Stimulated activated CD4-positive, alpha-beta T cell treated with anti-CD3 and anti-CD28 coated beads, Interleukin-4, amount 100 ng/mL, for 4 hours (primary cell): ENCODE measurements at places on chromosomes 2 and 18.

- DNase-seq, result no peak
Measured at GRCh38 chr2:17628349-17629261, 88.1 kb downstream of the VSNL1 start.

- DNase-seq, result no peak
Measured at GRCh38 chr2:228522276-228522675, 340.8 kb upstream of the SPHKAP start.

GRCh38 chr18:48136827-48137373 lies 206.4 kb upstream of the SMAD2 start:
- no peak for DNase-seq

GRCh38 chr2:96541398-96542152 lies 5.0 kb downstream of the ARID5A start:
- no peak for DNase-seq

- no peak for DNase-seq
Measured at GRCh38 chr2:8615576-8616281, 66.1 kb upstream of the ID2 start.

DNA sequence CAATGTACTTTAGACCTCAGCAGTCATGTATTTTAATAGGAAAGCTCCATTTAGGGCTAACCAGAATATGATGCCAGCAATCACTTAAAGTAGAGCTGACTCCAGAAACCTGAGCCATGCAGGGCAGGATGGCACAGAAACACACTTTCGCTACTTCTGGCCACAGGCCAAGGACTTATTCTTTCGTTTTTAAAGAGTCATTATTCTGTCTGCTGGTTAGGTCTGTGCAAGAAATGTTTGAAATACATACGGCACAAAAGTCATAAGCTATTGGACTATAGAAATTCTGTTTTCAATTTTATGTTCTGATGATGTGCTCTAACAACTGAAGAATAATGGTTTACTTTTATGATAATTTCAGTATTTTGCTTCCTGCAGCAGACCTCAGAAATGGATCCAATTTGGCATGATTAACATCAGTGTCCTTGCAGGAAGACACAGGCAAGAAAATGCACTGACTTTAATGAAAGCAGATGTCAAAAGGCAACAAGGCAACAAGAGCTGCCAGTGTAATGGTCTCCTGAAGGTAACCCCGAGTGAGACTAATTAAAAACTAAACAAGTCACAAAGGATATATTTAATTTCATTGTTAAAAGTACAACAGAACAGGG lies 114.4 kb upstream of the CHRNA1 start:
- DNase-seq, result no peak

DNA sequence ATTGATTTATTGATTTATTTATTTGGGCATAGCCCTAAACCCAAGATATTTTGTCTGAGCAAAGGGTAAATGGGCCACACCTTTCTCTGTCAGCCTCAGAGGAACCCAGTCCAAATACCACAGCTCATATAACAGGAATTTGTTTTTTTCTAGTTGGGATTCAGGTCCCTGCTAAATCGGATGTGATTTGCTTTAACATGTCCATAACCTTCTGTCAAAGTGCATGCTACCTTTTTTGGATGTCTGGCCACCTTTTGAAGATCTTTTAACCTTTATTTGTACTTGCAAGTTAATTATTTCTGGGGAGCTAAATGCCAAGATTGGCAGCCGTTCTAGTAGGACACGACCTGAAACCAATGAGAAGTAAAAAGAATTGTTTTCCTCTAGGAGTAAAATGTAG lies 303.2 kb upstream of the UBE2E3 start:
- no peak for DNase-seq

DNA sequence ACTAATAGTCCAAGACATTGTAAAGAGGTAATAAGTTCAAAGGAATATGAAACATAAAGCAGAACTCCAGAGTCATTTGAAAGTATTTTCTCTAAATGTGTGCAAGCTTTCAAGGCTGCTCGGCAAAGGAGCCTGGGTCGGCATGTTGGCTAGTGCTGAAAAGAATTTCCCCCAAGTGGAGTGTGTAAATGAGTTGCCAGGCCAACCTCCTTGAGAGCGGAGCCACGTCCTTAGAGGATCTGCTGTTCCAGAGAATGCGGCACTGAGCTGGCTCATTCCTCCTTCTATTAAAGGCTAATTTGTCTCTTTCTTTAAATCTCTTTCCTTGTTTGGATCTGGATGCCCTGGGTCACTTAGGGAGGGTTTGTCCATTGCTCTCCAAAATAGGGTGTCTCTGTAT lies 127.5 kb downstream of the RDH14 start:
- DNase-seq, result no peak

DNA sequence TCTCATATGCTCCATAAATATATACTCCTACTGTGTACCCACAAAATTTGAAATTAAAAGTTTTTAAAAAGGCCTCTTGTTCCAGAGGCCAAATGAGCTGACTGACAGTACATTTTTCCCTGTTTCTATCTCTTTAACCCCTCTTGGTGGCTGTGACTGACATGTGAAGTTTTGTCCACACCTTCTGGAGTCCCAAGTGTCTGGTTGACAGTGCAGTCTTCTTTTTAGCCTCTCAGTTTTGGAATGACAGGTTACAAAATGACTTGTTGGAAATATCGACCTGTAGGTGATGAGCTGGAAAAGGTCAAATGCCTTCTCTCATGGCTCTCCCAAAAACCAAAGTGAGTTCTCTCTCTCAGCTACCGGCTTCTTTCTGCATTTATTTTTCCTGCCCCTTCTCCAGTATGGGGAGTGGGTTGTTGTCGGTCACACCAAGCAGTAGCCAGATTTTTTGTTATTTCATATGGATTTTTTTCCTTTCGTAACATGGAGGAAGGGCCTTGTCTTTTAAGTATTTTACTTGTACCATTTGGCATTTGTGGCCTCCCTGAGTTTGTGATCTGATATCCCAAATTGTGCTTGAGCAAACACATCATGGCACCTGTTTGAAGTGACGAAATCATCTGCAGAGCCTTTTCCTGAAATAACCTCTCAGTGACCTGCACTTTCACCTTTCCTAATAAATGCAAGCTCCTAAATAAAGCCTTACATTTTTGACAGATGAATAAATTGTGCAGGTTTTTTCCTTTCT lies 143.9 kb downstream of the ESCO1 start:
- DNase-seq, result no peak

DNA sequence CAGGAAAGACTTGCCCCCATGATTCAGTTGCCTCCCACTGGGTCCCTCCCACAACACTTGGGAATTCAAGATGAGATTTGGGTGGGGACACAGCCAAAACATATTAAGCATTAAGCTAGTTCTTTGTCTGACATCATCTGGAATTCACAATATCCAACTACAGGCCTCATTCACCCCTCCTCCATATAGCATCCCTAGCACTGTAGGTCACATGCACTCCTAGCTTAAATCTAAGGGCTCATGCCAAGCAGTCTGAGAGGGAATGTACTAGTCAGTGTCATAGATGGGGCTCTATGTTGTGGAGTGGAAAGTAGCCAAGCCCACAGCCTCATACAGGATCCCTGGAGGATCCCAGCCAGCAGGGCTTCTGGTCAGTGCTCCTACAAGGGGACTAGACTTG lies 92.1 kb downstream of the IRS1 start:
- no peak for DNase-seq

DNA sequence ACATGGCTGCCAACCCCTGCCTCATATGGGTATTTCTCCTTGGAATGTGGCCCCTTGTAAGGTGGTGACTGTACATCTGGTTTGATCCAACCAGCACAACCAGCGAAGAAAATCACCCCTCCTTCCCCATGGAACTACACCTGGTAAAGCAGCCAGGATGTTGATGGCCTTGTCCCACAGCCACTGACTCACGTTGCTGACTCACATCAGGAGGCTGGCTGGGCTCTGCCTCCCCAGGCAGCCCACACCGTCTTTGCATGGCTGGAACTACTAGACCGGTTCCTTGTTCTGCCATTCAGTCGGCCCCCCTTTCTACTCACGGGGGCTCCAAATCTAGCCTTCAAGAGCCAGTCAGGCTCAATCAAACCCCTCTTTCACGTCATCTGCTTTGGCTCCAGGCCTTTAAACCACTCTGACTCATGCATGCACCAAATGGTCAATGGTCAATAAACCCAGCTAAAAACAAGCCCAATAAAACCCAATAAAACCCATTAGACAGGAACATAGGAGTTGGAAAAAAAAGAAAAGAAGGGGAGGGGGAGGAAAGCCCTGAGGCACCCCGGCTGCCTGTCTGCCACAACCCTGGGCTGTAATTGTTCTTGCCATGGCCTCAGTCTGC lies 114.8 kb downstream of the PLB1 start:
- no peak for DNase-seq

GRCh38 chr2:9483107-9483506 lies 8.8 kb downstream of the IAH1 start:
- no peak for DNase-seq

GRCh38 chr2:212832211-212833195 lies 293.9 kb upstream of the ERBB4 start:
- no peak for DNase-seq

GRCh38 chr18:50928551-50928950 lies 39.3 kb upstream of the ELAC1 start:
- no peak for DNase-seq
